NCI-H1417 treated with DMSO at 0.1 percent for 48 hours (cell line): ENCODE measurements at places on chromosomes 13 and 19.
A peak's percentile ranks its signal among the peaks of the same experiment; 100 is the strongest.

- DNase-seq: peak; percentile 18
These were observed 9.9 kb upstream of the ACSBG2 start for GRCh38 chr19:6125571-6125989.

- DNase-seq: no peak
These were observed 1842.3 kb downstream of the PCDH9 start for GRCh38 chr13:65387743-65388347.

GRCh38 chr19:33862981-33863380, 66.3 kb downstream of the KCTD15 start:
- DNase-seq: no peak

- no peak for DNase-seq
These were observed 9.1 kb upstream of the SPACA7 start for GRCh38 chr13:112366907-112367646.

DNA sequence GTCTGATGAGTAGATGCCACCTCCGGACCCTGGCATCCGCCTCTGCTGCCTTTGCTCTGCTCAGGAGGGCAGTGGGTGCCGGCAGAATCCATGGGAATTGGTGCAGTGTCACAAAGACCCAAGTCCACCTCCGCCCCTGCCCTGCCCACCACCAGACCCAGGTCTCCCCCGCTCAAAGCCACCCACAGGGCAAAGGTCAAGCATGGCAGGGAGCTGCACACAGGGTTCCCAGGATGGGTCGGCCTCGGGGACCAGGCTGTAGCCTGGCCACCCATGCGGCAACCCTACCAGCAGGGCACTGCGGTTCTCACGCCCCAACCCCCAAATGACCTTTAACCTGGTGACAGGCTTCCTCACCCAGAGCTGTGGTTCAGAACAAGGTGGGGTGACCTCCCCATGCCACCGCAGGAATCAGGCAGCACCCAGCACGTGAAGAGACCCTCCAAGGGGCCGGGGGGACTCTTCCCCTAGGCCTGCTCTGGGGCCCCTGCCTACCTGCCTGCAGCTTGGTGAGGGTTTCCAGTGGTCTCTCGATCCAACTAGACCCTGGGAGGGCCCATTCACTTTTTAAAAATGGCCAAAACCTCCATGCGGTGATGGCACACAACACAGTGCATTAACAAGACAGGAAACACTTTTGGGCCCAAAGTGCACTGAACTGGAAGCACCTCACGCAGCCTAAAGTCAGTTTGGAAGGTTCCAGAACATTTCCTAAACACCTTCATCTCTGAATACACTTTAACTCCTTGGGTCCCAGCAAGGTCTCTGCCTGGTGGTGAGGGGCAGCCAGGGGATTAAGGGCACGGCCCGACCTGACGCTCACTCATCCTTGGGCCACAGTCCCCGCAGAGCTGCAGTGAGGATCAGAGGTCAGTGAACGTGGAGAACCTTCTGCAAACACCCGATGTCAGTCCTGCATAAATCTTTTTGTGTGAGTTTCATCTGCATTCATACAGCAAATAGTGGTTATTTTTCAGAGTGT, 11.0 kb downstream of the GAS6 start:
- DNase-seq: no peak

DNA sequence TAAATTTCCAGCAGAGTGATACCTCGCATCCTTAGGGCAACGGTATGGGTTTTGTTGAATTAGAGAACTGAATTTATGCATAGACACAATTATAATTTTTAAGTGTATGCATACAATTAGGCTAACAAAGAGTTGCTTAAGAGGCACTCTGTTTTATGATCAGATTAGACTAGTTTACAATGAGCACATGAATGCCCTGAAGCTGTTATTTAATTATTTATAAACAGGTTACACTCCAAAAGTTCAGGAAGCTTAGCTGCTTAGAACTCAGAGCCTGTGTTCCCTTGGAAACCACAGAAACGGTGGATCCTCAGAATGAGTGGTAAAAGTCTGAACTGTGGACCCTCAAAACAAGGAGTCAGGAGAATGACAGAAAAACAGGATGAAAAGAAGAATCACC, 72.5 kb upstream of the FBXL3 start:
- DNase-seq: no peak

GRCh38 chr19:48355365-48355954, 8.3 kb downstream of the TMEM143 start:
- DNase-seq: no peak

DNA sequence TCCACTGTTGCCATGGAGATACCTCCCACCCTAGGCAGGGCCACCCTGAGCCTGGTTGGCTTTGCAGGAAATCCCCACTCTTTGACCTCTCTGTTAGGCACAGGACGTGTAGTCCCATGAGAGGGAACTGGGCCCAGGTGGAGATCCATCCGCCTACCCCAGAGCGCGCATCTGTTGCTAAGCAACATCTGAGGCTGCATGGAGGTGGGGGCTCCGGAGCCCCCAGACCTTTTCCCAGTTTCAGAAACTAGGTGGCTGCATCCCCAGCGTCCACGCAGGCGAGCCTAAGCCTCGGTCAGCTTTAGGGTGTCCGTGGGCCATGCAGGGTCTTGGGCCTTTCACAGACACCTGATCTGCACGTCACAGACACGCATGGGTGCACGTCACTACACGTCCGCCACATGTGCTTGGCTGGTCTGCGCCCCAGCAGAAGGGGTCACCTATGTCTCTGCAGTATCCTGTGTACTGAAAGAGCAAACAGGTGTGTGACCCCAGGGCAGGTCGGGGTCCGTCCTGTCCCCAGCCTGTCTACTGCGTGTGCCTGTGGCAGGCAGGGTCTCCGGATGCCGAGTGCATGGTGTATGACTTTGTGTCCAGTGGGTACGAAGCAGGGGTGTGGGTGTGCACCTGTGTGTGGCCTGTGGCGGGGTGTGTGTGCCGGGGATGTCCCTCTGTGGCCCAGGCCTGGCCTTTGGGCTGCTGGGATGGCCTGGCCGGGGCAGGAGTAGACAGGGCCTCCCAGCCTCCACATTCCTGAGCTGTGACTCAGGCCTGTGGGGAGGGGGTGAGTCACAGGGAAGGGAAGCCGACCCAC, 4.1 kb upstream of the CIRBP start:
- no peak for DNase-seq

DNA sequence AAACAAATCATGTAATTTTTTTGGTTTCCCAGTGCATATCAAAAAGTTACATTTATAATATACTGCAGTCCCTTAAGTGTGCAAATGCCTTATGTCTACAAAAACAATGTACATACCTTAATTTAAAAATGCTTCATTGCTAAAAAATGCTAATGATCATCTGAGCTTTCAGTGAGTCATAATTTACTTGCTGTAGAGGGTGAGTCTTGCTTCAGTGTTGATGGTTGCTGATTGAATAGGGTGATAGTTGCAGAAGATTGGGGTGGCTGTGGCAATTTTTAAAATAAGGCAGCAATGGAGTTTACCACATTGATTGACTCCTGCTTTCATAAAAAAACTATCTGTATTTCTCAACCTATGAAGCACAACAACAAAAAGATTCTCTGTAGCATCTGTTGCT, 613.9 kb downstream of the TBC1D4 start:
- DNase-seq: no peak

DNA sequence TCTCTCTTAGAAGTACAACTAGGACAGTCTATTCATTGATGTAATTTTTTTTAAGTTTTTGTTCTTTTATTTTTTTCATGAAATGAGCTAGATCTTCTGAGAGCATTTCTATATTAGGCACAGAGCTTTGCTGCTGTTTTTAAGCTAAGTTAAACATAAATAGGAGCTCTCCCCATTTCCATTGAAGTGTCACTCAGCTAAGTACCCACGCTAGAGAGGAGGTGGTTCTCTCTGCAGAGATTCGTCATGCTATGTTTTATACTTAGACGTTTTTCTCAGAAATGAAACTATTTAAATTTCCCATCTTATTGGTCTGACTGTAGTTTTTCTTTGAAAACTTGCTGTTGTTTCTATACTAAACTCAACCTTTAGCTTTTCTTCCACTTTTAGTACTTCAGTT, 271.5 kb downstream of the PCDH9 start:
- no peak for DNase-seq

DNA sequence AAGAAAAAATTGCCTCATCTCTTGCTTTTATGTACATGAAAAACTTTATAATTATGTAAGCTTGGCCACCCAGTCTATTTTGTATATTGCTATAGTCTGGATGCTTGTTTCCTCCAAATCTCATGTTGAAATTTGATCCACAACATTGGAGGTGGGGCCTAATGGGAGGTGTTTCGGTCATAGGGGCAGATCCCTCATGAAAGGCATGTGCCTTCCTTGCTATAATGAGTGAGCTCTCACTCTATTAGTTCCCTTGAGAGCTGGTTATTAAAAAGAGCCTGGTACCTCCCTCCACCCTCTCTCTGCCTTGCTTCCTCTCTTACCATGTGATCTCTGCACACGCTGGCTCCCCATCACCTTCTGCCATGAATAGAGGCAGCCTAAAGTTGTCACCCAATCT, 1005.1 kb downstream of the PCDH9 start:
- no peak for DNase-seq

DNA sequence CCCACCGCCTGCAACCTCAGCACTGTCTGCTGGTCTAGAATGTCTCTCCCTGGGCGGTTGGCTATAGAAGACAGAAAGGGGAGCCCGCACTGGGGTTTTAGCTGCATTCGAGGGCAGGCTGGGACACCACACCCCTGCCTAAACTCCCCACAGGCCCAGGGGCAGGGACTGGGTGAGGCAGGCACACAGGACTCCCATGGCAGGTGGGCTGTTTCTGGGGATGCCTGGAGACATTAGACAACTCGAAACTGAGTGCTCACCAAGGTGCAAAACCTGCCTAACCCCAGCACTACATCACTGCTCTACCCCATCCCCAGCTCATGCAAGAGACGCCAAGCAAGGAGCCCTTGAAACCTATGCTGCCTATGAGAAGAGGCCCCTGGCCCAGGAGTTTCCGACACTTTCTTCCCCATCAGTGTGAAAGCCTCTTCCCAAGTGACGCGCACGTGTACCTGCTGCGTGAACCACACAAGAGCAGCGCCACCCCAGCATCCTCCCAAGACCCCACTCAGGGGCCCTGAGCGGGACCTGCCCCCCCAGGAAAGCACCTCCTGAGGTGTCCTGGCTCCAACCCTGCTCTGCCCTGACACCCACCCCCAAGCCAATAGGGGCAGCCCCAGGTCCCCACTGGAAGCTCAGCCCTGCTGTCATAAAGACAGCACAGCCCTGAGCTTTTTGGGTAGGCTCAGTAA, 121.2 kb downstream of the TUBA3C start:
- no peak for DNase-seq

GRCh38 chr13:91247768-91248167, 99.7 kb upstream of the MIR17HG start:
- peak; percentile 53 for DNase-seq

- DNase-seq: no peak
These were observed 1.2 kb downstream of the MKNK2 start for GRCh38 chr19:2049741-2050348.

- no peak for DNase-seq
These were observed 8.2 kb downstream of the NFIC start for GRCh38 chr19:3374369-3375112.

GRCh38 chr19:7788933-7789323, 25.9 kb downstream of the CLEC4M start:
- DNase-seq: no peak

GRCh38 chr19:41646589-41647204, 19.8 kb upstream of the CEACAM4 start:
- DNase-seq: no peak

GRCh38 chr13:74597526-74597925, 463.3 kb upstream of the KLF12 start:
- DNase-seq: peak; percentile 91

DNA sequence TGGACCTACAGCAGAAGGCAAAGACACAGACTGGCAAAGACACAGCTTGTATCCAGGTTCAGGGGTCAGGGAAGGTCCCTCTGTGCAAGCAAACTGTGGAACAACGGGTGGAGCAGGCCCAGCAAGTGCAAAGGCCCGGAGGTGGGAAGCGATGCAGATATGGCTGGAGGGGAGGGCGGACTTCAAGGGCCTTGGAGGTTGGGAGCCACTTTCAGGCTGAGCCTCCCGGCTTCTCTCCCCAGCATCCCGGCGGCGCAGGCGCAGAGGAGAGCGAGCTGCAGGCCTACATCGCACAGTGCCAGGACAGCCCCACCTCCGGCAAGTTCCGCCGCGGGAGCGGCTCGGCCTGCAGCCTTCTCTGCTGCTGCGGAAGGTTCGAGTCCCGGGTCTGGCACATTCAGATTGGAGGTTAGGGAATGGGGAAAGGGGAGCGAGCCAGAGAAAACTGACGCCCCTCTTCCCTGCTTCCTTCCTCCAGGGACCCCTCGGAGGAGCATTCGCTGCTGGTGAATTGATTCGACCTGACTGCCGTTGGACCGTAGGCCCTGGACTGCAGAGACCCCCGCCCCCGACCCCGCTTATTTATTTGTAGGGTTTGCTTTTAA, 2.1 kb upstream of the PNPLA6 start:
- no peak for DNase-seq

GRCh38 chr13:39876258-39876657, 220.8 kb downstream of the COG6 start:
- DNase-seq: no peak

DNA sequence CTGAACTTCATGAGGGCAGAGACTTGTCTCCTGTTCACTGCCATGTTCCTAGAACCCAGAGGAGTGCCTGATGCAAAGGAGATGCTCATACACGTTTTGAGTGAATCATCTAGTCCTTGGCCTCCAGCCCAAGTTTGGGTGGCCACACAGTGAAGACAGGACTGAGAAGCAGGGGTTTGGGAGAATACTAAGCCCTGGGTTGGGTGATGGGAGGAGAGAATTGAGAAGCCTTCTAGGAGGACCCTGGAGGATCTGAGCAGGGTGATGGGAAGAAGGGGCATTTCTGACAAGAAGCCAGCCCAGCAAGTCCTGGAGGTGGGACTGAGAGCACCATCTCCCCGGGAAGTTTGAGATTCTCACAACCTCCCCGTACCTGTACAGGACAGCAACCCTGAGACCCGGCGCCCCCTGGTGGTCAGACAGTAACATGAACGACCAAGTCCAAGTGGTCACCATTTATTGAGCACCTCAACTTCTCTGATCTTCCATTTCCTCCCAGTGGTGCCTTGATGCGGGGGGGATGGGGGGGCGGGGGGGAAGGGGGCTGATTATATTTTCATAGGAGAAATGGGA, 11.0 kb downstream of the CTU1 start:
- DNase-seq: no peak

DNA sequence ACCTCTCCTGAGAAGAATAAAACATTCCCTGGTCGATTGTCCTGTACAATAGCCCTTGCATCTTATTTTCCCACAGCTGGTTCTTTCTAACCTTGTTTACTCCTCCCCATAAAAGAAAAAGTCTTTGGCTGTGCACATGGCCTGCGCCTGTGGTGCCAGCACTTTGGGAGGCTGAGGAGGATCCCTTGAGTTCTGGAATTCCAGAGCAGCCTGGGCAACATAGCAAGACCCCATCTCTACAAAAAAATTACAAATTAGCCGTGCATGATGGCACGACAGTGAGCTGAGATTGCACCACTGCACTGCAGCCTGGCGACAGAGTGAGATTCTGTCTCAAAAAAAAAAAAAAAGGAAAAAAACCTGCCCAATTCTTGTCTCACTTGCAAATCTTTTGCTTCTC, 7.2 kb upstream of the NUP62 start:
- no peak for DNase-seq

GRCh38 chr13:37621811-37622361, 23.3 kb upstream of the POSTN start:
- DNase-seq: no peak

GRCh38 chr13:107069108-107069776, 501.3 kb upstream of the ARGLU1 start:
- no peak for DNase-seq

GRCh38 chr19:31232180-31232579, 117.1 kb downstream of the TSHZ3 start:
- DNase-seq: no peak

GRCh38 chr19:35949131-35949530, 13.0 kb downstream of the LRFN3 start:
- no peak for DNase-seq
